Activated T-cell treated with anti-CD3 and anti-CD28 coated beads for 48 hours (primary cell): ENCODE measurements at places on chromosomes 4 and X.

- DNase-seq = no peak
Observed at GRCh38 chr4:143482840-143483239, 30.7 kb upstream of the SMARCA5 start.

DNA sequence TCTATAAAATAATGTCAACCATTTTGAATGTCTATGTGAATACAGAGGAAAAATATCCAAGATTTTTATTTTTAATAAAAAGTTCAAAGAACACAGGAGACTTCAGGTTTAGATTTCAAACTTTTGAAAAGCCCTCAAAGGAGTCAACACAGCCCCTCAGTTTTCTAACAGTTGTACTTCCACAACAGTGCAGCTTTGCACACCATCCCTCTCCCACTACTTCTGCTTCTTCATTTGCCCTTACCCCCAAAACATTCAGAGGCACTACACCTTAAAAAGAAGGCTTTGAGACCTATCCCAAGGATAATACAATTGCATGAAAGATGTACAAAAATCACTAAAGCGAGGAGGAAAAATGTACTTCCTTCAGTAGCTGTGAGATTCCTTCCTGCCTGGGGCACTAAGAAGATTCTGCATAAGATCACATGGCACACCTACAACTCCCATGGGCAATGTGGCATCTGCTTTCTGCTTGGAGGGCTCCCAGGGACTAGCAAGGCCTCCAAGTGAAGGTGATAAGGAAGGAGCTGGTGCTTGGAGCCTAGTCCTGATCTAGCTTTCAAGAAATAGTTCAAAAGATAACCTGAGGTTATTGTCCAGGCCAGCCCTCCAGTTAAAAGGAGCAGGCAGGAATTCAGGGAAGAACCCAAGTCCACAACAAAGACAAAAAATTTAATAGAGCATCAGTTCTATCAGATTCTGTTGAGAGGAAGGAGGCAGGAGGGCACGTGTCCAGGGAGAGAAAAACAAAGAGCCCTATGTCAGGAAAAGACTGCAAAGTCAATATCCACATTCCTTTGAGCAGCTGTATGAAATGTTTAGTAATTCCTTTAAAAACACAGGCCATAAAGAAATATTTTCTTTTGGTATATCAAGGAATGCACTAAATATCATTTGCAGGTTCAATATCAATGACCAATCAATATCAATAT, 19.1 kb downstream of the ARAP2 start:
- no peak for DNase-seq

- DNase-seq = no peak
Observed at GRCh38 chr4:154030746-154031145, 241.9 kb upstream of the SFRP2 start.

DNA sequence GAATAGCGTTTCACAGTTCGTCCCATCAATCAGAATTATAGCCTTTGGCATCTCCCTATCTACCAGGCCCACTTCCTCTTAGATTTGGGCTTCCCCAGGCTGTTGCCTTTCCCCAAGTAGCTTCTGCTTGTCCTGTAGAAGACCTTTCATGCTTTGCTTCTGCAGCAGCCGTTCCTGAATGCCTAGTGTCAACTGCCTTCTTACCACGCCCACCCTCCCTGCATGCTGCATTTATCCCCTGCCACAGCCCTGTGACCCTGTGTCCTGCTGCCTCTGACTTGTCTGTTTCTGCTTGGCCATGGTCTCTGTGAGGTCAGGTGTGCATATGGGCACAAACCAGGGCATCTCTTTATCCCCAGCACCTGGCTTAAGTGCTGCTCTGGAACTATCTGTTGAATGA, 56.3 kb downstream of the HTT start:
- no peak for DNase-seq

- no peak for DNase-seq
Observed at GRCh38 chrX:68681443-68681941, 34.0 kb downstream of the STARD8 start.

GRCh38 chrX:20130357-20130756, 11.3 kb downstream of the EIF1AX start:
- no peak for DNase-seq

- no peak for DNase-seq
Observed at GRCh38 chr4:76722838-76723237, 175.1 kb downstream of the SOWAHB start.
